ENCODE measurements at places on chromosomes 13 and 19. TPM values are rescaled to one million over a fixed set of nuclear protein-coding genes. Genes with fewer than 3 reads are reported as not detected.

The CARD8 gene
- total RNA-seq: 35.8 TPM

The EVI5L gene
- total RNA-seq: 28.4 TPM

The VWA8 gene
- 35.7 TPM for total RNA-seq

GRCh38 chr13:109938255-109938936 is 152.0 kb upstream of the IRS2 start:
- DNase-seq: no peak

GRCh38 chr19:38682872-38683392 is 35.5 kb downstream of the ACTN4 start:
- no peak for DNase-seq

DNA sequence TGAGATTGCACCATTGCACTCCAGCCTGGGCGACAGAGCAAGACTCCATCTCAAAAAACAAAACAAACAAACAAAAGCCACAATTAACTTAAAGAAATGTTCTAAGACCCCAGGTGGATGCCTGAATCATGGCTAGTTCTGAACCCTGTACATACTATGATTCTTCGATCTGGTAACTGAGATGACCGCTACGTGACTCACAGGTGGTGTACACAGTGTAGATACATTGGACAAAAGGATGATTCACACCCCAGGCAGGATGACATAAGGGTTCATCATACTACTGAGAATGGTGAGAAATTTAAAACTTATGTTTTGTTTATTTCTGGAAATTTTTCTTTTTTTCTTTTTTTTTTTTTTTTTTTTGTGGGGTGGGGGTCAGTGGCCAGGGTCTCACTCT is 6.5 kb downstream of the ZNF426 start:
- DNase-seq: no peak

DNA sequence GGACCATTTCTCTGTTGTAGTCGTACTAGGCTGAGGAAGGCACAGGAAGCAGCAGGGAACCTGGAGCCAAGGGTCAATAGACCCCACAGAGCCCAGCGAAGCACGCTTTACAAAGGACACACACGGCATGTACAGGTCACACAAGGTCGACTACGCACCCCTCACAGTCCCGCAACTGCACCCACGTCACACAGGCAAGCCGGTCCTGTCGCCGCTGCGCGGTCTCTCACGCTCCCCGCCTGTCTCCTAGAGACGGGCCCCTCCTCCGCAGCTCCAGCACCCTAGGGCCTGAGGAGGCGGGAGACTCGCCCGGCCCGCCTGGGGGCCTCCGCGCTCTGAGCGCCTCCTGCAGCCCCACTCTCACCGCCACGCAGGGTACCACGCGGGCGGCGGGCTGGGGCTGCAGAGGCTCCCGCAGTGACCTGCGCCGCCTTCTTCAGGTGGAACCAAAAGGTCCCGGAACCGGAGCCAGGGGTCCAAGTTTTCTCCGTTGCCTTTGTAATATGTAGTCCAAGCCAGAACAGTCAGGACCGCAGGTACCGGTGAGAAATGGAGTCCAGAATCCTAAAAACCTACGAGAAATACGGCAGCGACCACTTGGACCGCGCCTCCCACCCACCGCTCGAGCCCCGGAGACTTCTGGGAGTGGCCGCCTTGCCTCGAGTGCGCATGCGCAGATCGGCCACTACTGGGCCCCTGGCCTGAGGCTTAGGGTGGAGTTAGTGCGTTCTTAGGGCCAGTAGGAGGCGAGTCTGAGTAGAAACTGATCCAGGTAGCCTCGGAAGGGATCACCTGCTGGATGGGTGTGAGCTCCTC is at the start of gene ZNF607:
ZNF607 (minus strand) TSS at position 651 of the 816 bp plus-strand sequence. CDS start 8,143 bp downstream, outside the sequence.
- DNase-seq: peak; percentile 97

- DNase-seq: peak; percentile 92
Measured at GRCh38 chr13:54016542-54016941, 987.9 kb downstream of the OLFM4 start.

DNA sequence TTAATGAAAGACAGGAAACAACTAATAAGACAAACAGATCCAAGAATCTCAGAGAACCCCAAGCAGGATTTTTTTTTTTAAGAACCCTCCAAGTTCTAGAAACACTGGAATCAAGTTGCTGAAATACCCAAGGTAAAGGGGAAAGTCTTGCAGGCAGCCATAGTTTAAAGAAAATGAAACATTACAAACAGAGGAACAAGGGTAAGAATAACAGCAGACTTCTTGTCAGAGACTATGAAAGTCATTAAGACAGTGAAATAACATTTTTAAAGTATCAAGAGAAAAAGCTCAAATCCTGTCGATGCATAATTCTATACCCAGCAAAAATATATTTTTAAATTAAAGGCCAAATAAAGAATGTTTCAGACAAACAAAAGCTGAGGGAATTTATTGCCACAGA is 67.1 kb downstream of the WASF3 start:
- DNase-seq: no peak

DNA sequence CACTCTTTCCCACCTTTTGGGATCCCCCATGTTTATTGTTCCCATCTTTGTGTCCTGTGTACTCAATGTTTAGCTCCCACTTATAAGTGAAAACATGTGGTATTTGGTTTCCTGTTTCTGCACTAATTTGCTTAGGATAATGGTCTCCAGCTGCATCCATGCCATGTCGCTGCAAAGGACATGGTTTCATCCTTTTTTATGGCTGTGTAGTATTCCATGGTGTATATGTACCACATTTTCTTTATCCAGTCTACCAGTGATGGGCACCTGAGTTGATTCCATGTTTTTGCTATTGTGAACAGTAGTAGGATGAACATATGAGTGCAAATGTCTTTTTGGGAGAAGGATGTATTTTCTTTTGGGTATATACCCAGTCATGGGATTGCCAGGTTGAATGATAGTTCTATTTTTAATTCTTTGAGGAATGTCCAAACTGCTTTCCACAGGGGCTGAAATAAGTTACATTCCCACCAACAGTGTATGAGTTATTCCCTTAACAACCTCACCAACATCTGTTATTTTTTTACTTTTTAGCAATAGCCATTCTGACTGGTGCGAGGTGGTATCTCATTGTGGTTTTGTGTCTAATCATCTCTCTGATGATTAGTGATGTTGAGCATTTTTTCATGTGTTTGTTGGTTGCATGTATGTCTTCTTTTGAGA is 55.7 kb upstream of the MEDAG start:
- DNase-seq: no peak

Measured in spinal cord (tissue), 10 donors.